ENCODE measurements at places on chromosomes 5 and 9.
A peak's percentile ranks its signal among the peaks of the same experiment; 100 is the strongest.

GRCh38 chr9:38342096-38342495 lies 50.4 kb upstream of the ALDH1B1 start:
- no peak for DNase-seq

GRCh38 chr9:117763314-117763713 lies 59.1 kb downstream of the TLR4 start:
- no peak for DNase-seq

DNA sequence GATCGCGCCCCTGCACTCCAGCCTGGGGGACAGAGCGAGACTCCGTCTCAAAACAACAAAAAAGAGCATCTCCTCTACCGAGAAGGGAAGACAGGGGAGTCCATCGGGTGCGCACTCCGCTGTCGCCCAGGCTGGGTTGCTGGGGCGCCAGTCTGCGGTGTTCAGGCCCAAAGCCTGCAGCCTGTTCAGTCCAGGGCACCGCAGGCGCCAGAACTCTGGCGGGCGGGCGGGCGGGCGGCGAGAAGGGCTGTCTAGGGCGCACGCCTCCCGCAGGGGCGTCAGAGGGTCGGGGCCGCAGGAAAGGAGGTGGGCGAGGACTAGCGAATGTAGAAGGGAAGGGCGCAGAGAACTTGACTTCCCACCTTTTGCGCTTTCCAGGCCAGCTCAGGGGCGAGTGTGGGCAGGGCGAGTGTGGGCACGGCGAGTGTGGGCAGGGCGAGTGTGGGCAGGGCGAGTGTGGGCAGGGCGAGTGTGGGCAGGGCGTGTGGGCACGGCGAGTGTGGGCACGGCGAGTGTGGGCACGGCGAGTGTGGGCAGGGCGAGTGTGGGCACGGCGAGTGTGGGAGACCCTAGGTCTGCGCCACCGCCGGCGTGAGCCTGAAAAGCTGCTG lies 10.5 kb downstream of the PROP1 start:
- DNase-seq = no peak

- peak; percentile 90 for DNase-seq
These were observed 43.6 kb downstream of the JADE2 start for GRCh38 chr5:134568761-134569695.

- DNase-seq = no peak
These were observed 409.2 kb downstream of the CETN3 start for GRCh38 chr5:90000351-90000750.

GRCh38 chr5:103208460-103208859 lies 50.1 kb upstream of the MACIR start:
- DNase-seq = no peak

DNA sequence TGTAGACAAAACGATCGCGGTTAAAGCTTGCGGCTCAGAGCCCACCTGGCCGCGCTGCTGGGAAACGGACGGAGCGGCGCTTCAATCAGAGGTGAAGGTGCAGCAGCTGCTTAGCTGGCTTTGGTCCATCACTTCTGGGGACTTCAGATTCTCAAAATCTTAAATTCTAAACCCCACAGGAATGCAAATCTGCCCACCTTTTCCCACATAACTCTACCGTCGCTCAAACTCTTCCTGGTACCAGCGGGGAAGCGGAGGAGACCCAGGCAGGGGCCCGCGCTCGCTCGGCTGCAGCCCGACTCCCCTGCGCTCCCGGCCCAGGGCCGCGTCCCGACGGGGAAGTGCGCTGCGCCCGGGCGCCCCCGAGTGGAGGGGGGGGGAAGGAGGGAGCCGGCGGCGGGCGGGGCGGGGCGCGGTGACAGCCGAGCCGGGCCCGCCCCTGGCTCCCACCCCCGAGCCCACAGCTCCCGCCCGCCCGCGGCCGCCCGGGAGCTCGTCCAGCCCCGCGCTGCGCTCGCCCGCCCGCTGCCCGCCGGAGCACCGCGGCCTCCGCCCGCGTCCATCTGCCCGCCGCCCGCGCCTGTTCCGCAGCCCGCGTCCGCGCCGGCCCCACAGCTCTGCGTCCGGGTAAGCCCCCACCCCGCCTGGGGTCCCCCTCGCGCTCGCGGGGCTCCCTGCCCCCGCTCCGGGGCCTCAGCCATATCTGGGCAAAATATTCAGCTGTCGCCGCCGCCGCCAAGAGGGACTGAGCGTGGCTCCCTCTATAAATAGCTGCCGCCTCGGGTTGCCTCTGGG lies at the start of gene TMOD1:
TSS of gene TMOD1 (plus strand) at position 490 of the 795 bp plus-strand sequence. CDS start 22,523 bp downstream, outside the sequence.
- peak; percentile 81 for DNase-seq

- DNase-seq = no peak
These were observed 28.1 kb downstream of the TMOD1 start for GRCh38 chr9:97529363-97530076.

DNA sequence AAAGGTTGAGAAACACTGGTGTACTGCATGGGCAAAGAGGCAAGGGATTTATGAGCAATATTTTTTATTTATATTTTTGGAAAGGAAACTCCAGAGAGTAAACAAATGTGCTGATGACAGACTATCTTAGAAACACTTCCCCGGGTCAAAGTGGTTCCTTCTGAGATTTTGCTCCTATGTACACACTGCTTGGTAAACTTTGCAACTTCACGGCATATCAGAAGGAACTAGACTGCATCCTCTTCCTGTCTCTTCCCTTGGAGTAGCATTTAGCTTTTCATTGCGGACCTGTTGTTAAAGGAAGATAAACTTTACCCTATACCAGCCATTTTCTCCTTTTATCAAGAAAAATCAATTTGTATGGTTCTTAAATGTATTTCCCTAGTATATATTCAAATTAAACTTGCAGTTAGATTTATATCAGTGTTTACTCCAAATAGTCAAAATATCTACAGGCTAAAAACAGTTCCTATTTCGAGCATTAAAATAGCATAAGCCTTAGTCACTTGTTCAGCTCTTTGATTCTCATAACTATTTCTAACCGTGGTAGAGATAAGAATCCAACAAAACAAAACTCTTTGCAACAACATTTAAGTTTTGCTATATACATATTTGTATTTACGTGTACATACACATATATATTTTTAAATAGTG lies 48.0 kb upstream of the LRRC19 start:
- DNase-seq = no peak

DNA sequence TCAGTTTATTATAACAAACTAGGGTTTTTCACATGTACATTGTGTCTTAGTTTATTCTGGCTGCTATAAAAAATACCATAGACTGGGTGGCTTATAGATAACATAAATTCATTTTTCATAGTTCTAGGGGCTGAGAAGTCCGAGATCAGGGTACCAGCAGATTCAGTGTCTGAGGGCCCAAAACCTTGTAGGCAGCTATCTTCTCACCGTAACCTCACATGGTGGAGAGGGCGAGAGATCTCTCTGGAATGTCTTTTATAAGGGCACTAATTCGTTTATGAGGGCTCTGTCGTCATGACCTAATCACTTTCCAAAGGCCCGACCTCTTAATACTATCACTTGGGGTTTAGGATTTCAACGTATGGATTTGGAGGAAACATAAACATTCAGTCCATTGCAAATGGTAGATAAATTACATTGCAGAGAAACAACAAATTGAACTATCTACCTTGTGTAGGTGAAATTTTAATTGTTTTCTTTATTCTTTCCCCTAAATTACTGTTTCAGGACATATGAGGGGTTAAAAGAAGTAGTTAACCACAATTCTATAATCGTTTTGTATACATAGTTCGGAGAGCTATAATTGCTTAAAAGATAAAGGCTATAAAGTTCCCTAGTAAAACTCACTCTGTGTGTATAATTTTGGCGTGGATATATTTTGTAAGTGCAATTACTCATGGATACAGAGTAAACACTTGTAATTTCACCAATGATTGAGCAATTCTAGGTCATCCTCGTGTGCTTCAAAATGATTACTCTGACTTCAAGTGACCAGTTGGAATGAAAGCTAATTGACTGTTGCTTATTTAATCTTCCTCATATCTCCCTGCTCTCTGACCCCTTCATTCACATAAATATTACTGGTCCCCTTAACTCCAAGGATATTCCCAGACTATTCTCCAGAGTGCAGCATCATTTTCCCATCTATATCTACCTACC lies 247.5 kb upstream of the TMEM161B start:
- no peak for DNase-seq

DNA sequence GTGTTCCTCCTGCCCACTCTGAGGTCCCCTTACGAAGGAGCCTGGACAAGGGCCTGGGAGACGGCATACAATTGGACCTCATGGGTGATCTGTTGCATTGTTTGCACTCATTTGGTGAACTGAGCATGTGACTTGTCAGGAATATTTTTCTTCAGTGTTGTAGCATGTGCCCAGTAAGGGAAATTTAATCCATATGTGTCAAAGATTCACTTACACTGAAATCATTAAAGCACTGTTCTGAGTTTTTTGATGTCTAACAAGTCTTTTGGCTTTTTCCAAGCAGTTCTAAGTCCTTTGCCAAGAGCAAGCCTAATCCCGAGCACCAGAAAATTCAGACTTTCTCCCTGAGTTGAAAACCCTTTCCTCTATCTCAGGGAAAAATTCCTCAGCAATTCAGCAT lies 61.6 kb upstream of the RPS23 start:
- no peak for DNase-seq

DNA sequence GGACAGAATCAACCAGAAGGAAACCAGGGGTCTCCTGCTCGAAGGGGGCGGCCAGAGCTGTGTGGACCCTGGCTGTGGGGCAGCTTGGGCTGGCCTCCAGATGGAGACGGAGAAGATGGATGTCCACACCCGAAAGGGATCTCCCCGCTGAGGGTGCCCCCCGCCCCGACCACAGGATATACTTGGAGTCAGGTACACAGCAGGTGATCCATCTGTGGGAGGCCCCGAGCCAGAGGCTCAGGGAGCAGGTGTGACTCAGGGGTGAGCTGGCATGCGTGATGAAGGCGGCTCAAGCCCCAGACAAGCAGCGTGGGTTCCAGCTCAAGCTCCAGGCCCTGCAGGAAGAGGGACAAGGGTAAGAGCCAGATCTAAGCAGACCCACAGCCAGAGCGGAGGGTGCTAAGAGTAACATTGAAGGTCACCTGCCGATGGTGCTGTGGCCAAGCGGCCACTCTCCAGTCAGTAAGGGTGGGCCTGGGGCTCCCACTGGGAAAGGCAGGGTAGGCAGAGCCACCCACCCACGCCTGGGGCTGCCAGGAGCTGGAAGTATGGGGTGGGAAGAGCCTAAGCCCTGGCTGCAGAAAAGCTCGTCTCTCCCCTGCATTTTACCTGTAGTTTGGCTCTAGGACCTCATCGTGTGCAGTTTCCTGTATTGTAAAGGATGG lies 30.6 kb upstream of the MVB12B start:
- no peak for DNase-seq

GRCh38 chr9:70135176-70135575 lies 91.5 kb downstream of the MAMDC2 start:
- DNase-seq = no peak

DNA sequence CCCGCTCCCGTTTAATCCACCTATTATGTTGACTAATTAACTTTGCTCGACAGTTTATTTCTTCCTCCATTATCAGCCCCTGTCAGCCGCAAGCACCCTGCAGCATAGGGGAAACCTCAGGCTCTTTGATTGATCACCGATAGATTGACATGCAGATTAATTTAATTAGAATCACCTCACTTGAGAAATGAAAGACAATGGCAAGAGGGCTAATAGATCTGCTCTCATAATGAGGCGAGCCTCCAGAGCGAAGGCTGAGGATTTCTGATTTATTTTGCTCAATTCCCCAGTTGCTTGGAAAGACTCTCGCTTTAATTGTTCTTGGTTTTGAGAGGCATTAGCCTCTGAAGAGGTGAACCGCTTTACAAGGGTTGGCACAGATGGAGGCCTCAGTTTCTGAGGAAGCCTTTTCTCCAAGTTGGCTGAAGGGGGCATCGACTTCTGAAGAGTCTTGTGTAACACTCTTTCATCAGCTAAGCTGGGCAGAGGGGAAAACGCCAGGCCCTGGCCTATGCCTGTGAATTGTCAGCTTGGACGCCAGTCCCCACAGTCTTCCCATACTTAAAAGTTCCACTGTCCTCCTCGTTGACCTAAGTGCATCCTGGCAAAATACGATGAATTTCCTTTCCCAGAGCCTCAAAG lies 275.4 kb downstream of the EBF1 start:
- no peak for DNase-seq

DNA sequence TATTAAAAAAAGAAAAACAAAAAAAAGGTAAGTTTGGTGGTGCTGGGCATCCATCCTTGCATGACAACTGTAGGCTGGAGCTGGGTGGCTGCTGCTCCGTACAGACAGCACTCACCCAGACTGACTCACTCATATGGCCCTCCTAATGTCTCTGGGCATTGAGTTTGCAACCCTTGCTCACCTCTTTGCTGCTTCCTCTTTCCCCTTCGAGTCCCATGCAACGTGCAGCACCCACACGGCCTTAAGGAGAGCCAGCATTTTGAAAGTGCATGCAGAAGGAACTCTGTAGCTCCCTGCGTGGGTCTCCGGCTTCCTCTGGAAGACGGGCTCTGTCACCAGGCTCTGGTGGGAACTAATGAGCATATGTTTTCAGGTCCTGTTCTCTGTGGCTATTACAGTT lies 60.5 kb upstream of the ENTREP1 start:
- no peak for DNase-seq

- DNase-seq = peak; percentile 73
These were observed 1.8 kb downstream of the POU4F3 start for GRCh38 chr5:146340260-146341081.

GRCh38 chr9:124721109-124721906 lies 49.8 kb downstream of the NR6A1 start:
- DNase-seq = no peak

DNA sequence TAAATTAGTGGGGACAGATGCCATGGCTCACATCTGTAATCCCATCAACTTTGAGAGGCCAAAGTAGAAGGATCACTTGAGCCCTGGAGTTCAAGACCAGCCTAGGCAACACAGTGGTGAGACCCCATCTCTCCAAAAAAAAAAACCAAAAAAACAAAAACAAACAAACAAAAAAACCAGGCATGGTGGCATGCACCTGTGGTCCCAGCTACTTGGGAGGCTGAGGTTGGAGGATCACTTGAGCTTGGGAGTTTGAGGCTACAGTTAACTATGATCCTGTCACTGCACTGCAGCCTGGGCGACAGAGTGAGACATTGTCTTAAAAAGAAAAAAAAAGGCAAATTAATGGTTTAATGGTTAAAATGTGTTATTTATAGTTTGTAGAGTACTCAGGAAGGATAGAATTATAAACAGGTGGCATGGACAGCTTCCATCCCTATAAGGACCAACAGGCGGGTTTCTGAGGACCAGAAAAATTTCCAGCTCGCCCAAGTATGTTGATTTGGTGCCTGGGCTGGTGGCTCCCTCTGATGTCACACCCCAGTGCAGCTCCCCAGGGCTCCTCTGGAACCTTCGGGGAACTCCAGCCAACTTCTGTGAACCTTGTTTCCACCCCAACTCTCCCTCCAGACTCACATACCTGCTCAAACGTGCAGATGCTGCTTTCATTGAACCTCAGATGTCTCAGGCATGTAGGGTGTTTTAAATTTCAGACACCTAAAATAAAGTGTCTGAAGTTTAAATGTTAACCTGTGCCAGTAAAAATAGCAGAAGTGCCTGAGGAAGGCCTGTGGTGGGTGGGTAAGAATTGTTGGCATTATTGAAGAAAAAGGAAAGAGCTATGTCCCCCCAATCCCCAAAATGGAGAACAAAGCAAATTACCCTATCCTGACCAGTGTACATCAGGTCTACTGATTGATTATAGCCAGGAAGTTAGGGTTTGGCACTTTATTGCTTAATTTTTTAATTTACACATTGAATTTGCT lies 69.0 kb downstream of the TRIO start:
- no peak for DNase-seq

Data from sciatic nerve (tissue), 2 donors.